Forelimb muscle (tissue), 1 donor: ENCODE measurements at places on chromosomes 3 and 15.

- DNase-seq = no peak
Observed at GRCh38 chr3:123361071-123361470, 87.8 kb downstream of the ADCY5 start.

DNA sequence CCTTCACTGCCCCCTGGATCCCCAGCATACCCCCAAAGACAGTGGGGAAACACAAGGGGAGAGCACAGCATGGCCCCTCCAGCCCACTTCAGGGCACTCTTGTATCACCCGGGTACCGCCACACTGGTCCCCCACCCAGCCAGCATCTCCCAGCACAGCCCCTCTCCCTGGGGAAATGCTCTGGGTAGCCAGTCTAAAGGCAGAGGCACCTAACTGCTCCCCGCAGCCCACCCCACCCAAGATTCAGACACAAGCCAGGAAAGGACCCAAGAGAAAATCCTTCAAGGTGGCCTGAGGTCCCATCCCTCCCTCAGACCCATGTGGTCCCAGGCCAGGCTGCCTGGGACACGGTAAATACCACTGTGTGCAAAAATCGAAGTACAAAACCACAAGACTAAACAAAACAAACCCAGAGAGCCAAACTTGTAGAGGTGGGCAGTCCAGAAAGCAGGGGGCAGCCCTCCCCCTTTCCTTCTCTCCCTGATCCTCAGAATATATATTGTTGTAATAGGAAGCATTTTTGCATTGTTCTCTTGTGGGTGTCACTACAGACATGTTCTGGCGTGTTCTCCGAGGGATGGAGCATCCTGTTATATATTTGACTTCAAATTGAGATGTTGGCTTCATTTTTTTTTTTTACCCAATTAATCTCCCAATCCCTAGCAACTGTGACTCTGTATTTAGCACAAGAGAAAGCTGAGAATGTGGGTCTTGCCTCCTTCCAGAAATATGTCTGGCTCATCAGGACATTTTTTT, 51.7 kb downstream of the GRIP2 start:
- DNase-seq = no peak

DNA sequence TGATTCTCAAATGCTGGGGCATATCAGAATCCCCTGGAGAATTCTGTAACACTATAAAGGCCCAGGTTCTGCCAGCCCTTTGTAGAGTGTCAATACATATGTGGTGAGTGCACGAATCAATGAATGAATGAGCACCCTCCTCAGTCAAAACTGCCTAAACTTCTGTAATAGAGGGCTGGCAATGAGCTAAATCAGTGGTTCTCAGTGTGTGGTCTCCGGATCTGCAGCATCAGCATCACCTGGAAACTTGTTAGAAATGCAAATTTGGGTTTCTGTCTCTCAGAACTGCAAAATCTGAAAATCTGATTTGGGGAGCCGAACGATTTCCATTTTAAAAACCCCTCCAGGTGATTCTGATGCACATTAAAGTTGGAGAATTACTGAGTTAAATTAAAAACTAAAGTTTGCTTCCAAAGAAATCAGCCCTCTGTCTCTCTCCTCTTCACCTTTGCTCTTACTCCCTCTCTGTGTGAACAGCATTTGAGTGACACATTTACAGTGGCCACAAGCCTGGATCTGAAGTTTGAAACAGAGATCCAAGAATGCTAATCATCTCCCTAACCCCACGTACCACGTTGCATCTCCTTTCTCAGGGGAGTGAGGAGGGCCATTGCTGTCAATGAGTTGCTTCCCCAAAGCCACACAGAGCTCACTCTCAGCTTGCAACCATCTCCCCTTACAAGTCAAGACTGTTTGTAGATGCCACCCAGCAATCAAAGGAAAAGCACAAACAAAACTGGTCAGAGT, 109.5 kb downstream of the STAC start:
- no peak for DNase-seq

DNA sequence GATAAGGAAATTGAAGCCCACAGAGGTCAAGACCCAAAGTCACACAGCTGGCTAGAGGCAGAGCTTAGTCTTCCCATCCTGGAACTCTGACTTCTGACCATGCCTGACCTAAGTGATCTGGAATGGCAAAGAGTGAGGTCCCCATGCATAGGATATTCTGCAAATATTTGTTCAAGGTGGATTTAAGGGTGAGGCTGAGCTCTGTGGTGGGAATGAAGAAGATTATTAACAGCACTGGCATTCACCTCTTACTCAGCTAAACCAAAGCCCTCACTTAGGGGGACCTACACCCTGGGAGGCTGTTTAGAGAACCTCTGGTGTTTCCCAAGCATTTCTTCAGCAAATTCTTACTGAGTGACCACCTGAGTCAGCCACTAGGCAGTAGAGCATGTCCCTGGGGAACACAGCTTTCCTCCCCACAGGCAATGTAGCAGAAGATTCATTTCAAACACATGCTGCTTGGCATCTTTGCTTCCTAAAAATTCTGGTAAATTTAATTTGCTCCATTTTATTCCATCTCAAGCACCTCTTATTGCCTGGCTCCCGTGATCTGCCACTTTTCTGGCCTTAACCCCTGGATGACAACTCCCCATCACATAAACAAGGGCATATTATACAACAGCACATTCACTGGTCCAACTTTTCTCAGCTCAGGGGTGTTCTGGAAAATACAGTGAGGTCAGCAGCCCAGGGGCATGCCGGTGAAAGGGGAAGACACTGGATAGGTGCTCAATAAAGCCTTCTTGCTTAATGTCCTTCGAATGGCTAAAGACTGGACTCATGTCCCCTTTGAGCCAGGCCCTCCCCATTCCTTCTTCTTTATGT, 176.0 kb downstream of the ABHD5 start:
- no peak for DNase-seq

DNA sequence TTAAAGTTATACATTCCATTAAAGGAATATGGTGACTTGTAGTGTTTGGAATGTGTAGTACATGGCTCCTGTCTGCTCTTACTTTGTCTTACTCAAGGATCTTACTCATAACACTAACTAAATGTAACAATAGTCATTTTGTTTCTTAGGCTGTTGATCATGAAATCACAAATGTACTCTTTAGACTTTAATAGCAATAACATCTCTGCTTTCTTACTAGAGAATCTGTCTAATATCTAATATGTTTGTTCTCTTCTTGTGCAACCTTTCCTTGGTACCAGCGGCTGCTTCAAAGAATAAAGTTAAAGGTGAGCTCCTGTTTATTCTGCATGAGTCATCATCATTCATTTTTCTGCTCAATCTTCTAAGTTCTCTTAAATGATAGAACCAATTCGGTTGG, 767.5 kb downstream of the CADM2 start:
- DNase-seq = no peak

DNA sequence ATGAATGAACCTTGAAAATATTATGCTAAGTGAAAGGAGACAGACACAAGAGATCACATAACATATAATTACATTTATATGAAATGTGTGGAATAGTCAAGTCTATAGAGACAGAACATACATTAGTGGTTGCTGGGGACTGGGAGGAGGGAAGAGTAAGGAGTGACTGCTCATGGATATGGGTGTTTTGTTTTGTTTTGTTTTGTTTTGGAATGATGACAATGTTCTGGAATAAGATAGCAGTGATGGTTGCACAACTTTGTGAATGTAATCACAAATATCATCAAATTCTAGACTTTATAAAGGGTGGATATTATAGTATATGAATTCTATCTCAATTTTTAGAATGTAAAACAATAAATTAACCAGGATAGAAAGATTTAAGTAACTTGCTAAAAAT, 57.4 kb upstream of the PHLDB2 start:
- DNase-seq = no peak

DNA sequence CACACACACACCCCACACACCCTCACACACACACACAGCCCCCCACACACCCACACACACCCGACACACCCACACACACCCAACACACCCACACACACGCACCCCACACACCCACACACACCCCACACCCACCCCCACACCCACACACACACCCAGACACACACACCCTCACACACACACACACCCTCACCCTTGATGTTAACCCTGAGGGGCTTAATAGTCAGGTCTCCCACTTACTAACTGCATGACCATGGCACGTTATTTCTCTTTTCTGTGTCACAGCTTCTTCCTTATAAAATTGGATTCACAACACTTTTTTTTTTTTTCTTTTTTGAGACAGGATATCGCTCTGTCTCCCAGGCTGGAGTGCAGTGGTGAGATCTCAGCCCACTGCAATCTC, 2.8 kb downstream of the GRM2 start:
- DNase-seq = no peak

- no peak for DNase-seq
Observed at GRCh38 chr15:40949756-40950207, 3.5 kb upstream of the CHAC1 start.

GRCh38 chr3:139797724-139798343, 120.1 kb upstream of the NMNAT3 start:
- DNase-seq = no peak

GRCh38 chr15:46127361-46127874, 492.6 kb downstream of the SQOR start:
- no peak for DNase-seq

DNA sequence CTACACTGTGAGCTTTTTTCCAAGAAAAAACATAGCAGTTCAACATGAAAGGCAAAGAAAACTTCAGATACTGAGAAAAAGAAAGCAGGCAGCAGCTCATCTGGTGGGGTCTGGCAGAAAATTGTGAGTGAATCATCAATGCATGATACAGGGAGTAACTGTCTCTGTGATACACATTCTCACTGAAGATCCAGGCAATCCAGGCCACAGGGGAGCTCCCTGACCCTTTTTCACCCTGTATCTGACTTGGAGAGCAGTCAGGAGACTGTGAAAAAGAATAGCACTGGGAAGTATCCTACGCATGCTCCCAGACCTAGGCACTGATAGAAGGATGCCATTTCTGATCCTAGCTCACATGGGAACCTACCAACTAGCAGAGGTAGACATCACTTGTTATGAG, 269.8 kb downstream of the MBNL1 start:
- no peak for DNase-seq

GRCh38 chr15:67914537-67915460, 75.0 kb upstream of the RNU6-1 start:
- DNase-seq = peak; percentile 48

GRCh38 chr15:35705030-35705883, 159.3 kb upstream of the DPH6 start:
- no peak for DNase-seq

GRCh38 chr15:27210176-27210575, 239.2 kb downstream of the GABRG3 start:
- no peak for DNase-seq

DNA sequence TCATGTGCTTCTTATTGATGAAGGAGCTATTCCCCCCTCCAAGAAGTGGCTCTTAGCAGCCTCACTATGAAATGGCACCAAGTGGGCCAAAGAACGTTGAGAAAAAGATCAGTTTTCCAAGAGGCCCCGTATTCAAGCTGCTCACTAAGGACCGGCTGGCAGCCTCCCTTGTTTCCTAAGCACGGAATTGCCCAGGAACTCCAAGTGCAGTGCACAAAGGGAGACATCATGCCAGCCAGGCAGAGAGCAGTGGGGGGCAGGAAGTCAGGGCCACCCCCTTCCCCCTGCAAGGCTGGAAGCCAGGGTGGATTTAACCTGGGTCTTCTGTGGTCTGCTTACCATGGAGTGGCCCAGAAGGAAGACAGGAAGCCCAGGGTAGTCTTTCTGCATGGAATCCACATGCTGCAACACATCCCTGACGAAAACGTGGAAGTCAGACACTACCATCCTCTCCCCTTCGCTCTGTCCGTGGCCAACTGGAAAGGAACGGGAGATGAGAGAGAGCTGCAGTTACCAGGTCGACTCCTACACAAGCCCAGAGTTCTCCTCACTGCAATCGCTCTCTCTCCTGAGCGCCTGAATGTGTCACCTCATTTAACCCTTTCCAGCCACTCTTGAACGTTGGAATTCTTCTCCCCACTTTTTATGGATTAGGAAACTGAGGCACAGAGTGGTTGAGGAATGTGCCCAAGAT, 49.5 kb downstream of the ABTB1 start:
- no peak for DNase-seq

GRCh38 chr3:189838291-189838690, 207.1 kb downstream of the TP63 start:
- DNase-seq = no peak

- no peak for DNase-seq
Observed at GRCh38 chr15:62617741-62618140, 424.8 kb upstream of the TPM1 start.

DNA sequence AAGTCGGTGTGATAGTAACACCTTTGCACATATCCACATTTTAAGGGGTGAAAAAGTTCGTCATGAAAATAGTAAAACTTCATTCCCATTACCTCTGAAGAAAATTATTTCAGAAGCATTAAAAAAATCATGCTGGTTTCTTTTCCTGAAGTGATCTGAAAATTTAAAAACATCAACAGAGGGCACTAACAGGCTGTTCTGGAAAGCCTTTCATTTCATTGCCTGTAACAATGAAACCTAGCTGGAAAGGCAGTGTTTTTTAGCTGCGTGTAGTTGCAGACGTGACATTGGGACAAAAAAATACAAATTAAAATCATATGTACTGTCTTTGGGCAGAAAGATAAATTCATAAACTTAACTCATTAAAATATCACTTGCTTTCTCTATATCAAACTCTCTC, 993.8 kb downstream of the GBE1 start:
- no peak for DNase-seq

DNA sequence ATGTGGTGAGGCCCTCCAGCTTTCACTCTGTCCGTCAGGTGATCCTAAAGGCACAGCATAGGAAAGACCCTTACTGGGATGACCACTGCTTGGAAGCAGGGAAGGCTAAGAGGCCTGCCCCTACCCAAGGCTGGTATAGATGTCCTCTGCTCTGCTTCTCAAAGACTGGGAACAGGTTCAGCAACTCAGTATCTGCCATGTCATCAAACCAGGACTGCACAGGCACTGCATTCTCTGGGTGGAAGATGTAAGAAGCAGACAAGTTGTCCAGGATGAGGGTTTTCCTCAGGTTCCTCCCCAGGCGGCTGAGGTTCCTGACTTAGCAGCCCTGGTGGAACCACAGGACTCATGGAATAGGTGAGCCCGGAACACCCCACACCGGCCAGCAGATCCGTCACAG, 4.7 kb downstream of the FAM98B start:
- no peak for DNase-seq

- DNase-seq = no peak
Observed at GRCh38 chr15:35290301-35290721, 205.2 kb upstream of the NANOGP8 start.
